Pancreas (tissue), 10 donors: ENCODE measurements at places on chromosomes 6 and 20. TPM values are rescaled to one million over a fixed set of nuclear protein-coding genes. Genes with fewer than 3 reads are reported as not detected.

BPI gene
- 0.66 TPM for total RNA-seq

- DNase-seq: no peak
Measured at GRCh38 chr6:143501851-143502250, 9.7 kb downstream of the FUCA2 start.

DNA sequence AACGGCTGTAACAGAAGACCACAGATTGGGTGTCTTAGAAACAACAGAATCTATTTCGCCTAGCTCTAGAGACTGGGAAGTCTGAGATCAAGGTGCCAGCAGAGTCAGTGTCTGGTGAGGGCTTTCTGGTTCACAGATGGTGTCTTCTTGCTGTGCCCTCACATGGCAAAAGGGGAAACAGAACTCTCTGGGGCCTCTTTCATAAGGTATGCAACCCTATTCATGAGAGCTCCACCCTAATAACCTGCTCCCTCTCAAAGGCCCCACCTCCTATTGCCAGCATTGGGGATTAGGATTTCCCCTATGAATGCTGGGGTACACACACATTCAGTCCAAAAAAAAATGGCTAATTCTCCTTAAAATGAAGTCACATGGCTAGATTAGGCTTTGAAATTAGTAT, 10.0 kb downstream of the TXNDC5 start:
- DNase-seq: no peak

DNA sequence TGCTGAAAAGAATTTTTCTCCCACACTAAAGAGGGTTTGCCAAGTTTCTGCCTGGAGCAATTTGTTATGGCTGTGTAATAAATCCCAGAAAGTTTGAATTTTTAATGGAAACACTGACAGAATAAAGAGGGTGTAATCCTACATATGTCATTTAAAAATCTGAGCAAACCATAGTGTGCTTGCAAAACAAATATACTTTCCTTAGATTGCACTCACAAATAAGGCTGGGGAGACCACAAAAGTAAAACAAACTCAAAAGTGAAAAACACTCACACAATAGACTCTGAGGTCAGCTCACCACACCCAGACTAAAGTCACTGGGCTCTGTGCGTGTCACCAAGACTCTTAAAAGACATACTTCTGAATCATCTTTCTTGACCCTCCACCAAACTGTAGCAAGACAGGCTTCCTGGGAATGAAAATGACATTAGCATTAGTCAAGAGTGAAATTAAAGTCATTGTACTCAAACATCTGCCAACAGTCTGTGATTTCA, 4.8 kb upstream of the ATXN1 start:
- DNase-seq: no peak

DNA sequence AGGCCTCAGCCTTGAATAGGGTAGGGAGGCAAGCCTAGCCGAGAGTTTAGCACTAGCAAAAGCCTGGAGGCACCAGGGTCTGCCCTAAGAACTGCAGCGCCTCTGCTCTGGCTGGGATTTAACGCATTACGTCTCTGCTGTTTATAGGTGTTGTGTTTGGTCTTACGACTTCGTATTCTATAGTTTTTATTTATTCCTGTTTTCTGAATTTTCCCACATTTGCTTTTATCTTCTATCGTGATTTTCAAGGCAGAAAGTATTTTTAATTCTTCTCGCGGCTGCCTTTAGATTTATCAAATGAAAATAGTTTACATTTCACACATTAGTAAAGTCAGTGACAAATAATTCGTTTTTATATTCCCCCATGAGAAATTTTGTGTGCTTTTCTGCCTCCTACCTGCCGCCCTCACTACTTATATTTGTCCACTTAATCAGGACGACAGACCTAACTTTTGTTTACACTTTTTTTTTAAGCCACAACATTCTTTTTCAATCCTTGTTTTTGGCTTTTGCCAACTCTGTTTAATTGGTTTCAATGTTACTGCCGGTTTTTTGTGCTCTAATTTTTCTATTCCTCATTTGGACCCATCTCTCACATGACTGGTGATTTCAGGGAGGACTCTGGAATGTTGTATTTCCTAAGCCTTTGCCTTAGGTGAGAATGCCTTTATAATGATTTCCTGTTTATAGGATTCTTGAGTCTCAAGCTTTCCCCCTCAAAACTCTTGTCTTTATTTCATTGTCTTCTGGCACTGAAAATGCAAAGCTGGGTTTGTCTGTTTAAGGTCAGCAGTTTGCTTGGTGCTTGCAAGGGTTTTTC, 1.3 kb upstream of the LZTS3 start:
- no peak for DNase-seq

CLVS2 gene
- total RNA-seq: not detected

DNA sequence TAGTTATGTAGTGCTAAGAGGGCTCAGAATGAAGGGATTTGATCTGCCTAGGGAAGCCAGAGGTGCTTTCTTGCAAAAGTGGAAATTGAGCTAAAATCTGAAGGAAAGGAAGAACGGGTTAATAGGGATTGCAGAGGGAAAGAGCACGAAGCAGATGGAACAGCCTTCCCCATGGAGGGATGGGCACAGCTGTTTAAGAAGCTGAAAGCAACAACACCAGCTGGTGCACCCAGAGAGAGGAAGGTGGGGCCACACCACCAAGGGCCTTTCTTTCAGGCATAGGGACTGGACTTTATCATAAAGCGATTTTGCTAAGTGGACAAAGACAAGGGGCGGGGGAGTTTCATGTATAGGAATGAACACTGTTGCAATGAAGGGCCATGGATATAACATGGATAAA, 65.8 kb upstream of the SNRPB2 start:
- no peak for DNase-seq

DNA sequence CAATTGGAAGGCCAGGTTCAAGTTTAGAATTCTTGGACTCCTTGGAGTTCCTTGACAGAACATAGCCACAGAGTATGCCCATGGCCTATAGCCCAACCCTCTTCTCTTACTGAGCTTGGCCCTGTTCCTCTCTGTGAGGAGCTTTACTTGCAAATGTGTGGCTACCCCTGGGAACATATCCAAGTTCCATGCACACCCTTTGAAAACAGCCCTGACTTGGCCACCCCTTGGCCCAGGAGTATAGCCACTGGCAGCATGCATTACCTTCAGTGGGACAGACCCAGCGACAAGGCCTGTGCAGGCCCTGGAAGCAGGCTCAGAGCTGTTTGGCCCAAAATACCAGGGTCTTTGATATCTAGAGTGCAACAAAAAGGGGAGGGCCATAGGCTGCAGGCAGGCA, 19.5 kb upstream of the MAS1 start:
- no peak for DNase-seq

TRIM15 gene
- not detected for total RNA-seq

DNA sequence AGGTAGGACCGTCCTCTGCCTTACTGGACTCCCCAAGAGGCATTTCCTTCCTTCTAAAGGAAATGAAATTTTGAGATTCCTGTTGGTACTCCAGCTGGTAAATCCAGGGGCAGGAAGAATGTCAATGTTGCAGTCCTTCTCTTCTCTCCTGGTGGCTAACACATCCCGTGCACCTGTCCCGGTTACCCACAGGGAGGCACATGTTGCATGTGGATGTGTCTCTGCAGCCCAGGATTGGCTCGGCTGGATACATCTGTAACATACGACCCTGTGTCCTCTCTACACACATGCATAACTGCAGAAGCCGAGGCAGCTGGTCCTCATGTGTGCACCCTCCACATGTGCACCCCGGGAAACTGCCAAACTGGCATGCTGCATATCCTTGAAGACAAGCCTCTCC, 1.3 kb upstream of the LRFN2 start:
- DNase-seq: no peak

- peak; percentile 74 for DNase-seq
Measured at GRCh38 chr20:1225263-1225782, 521 bp upstream of the RAD21L1 start.

GRCh38 chr6:48714250-48714649, 603.3 kb upstream of the PTCHD4 start:
- DNase-seq: no peak

DNA sequence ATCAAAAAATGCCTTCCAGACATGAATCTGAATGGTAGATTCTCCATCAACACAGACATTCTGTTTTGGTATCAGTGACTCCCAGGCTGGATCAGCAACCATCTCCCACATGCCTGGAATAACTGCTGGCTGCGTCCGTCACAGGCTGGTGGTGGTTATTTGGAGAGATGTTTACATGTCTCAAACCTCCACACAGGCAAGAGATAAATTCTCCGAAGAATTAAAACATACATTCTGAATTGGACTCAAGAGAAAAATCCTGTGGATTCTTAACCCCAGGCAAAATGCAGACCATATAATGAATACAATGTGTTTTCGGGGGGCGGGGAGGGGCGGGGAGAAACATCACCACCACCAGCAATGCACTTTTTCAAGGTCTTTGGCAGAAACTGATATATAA, 108.2 kb downstream of the THBS2 start:
- no peak for DNase-seq

DNA sequence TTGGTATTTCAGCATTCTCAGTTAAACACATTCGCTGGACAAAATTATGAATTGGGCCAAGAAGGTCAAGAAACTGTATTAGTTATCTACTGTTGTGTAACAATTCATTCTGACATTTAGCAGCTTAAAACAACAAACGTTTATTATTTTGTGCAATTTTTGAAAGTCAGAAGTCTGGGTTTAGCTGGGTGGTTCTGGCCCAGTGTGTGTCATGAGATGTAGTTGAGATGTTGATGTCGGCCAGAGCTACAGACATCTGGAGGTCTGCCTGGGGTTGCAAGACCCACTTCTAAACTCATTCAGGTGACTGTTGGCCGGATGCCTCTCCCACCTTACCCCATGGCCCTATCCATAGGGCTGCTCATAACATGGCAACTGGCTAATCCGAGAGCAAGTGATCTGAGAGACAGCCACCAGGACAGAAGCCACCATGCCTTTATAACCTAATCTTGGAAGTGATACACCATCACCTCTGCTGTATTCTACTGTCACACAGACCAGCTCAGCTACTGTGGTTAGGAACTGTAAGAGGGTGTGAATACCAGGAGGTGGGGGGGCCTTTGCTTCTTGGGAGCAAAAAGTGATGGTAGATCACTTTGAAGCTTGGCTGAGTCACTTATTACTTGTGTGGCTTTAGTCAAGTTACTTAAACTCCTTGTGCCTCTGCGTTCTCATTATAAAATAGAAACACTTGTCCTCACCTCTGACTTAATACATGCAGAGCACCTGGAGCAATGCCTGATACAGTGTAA, 217.0 kb upstream of the MYLIP start:
- no peak for DNase-seq

TPD52L1 gene
- 23.3 TPM for total RNA-seq

DNA sequence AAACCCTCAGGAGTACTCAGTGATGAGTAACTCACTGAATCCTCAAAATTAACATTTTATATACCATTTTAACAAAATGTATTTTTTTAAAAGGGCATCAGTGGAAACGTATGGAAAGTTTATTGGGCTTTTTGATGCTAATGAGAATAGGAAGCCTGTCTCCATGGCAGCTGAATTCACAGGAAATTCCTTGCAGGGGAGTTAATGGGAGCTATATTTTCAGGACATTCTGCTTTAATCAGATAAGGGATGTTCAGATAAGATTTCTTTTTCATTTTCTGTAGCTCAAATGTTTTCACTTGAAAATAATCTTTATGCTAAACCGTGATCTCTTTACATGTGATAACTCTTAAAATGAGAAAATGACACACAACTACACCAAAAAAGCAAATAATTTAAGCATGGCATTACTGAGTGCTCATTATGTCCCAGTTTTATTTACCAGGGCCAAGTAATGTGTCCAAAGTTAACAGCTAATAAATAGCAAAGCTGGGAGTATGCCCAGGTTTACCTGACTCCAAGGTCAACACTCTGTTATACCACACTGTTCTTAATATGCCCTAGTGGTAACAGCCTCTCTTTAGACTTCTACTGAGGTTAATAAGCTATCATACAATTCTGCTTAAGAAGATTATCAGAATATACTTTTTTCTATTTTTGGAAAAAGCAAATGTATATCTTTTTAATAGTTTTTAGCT, 348.1 kb downstream of the GRIK2 start:
- no peak for DNase-seq

DNA sequence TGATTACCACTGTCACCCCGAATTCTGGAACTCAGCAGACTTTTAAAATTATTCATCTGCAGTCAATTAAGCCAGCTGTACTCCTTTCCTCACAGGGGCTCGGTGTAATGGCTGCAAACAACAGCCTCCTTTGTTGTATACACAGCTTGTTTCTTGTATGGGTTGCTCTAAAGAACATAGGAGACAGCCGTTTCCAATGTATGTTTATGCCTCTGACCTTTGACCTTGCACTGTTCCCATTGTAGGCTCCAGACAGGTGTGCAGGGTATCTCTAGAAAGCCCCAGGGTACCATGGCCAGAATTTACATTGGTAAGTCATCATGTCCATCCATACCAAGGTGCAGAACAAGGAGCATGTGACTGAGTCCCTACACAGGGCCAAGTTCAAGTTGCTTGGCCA, 11.5 kb upstream of the TENT5A start:
- DNase-seq: no peak

- DNase-seq: no peak
Measured at GRCh38 chr20:44730441-44730840, 15.2 kb upstream of the KCNK15 start.

DNA sequence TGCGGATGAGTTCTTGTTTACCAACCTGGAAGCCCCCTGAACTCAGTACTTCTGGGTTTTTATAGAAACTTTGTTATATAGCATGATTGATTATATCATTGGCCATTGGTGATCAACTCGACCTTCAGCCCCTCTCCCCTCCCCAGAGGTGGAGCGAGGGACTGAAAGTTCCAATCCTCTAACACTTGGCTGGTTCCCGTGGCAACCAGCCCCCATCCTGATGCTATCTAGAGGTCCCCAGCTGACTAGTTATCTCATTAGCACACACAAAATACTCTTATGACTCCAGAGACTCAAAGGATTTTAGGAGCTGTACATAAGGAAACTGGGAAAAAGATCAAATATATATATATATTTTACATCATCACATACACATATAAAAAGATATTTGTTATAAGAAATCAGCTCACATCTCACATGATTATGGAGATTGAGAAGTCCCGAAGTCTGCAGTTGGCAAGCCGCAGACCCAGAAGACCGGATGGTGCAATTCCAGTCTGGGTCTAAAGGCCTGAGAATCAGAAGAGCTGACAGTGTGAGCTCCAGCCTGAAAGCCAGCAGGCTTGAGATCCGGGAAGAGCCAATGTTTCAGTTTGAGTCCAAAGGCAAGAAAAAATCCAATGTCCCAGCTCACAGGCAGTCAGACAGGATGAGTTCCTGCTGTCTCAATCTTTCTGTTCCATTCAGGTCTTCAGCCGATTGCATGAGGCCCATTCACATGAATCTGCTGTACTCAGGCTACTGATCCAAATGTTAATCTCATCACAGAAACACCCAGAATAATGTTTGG, 179.3 kb upstream of the DTNBP1 start:
- DNase-seq: no peak

GRCh38 chr6:39961178-39961577, 26.9 kb upstream of the MOCS1 start:
- no peak for DNase-seq

PAX1 gene
- total RNA-seq: not detected

GRCh38 chr20:21507400-21508229, 6.2 kb downstream of the NKX2-2 start:
- peak; percentile 39 for DNase-seq

EYS gene
- total RNA-seq: 0.06 TPM

GRCh38 chr20:4512891-4513550, 208.7 kb upstream of the PRND start:
- no peak for DNase-seq

ID1 gene
- total RNA-seq: 19.6 TPM

GPANK1 gene
- total RNA-seq: 6.3 TPM

GRCh38 chr6:114131945-114132344, 161.0 kb upstream of the HDAC2 start:
- DNase-seq: no peak

CCHCR1 gene
- 11.9 TPM for total RNA-seq

FOXO3 gene
- 43.3 TPM for total RNA-seq

GRCh38 chr6:76779068-76779467, 684.2 kb downstream of the HTR1B start:
- DNase-seq: no peak

GRCh38 chr20:57509665-57510237, 15.2 kb downstream of the CTCFL start:
- DNase-seq: no peak
